ENCODE measurements at places on chromosomes 6 and 20.
A peak's percentile ranks its signal among the peaks of the same experiment; 100 is the strongest.

DNA sequence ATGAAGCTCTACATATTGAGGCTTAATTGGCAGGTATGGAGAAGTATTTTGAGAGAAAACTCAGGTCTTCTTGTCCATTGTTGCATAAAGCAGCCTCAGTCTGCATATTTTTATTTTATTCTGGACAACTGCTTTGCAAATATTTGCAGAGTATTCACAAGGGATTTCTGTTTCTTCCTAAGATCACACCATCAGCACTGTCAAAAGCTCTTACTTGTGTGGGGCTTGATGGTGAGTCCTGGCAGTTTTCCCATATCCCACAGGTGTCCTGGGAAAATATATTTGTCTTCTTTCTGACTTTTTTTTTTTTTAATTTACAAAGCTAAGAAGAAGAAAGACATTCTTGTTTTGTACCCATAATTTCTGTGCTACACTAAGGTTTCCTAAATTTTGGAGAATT lies 16.9 kb upstream of the MLIP start:
- no peak for DNase-seq

- no peak for DNase-seq
Observed at GRCh38 chr6:134413241-134413643, 95.3 kb upstream of the SGK1 start.

DNA sequence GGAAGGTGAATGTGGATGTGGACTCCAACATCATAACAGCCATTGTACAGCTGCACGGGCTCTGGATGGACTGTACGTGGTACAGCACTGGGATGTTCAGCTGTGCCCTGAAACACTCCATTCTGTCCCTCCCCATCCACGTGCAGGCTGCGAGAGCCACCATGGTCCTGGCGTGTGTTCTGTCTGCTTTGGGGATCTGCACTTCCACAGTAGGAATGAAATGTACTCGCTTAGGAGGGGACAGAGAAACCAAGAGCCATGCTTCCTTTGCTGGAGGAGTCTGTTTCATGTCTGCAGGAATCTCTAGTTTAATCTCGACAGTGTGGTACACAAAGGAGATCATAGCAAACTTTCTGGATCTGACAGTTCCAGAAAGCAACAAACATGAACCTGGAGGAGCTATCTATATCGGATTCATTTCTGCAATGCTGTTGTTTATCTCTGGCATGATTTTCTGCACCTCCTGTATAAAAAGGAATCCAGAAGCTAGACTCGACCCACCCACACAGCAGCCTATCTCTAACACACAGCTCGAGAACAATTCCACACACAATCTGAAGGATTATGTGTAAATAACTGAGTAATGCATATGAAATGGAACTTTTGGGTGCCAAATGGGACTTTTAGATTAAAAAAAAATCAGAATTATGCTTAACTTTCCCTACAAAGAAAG lies 12.1 kb downstream of the CLDN20 start:
- DNase-seq = no peak

DNA sequence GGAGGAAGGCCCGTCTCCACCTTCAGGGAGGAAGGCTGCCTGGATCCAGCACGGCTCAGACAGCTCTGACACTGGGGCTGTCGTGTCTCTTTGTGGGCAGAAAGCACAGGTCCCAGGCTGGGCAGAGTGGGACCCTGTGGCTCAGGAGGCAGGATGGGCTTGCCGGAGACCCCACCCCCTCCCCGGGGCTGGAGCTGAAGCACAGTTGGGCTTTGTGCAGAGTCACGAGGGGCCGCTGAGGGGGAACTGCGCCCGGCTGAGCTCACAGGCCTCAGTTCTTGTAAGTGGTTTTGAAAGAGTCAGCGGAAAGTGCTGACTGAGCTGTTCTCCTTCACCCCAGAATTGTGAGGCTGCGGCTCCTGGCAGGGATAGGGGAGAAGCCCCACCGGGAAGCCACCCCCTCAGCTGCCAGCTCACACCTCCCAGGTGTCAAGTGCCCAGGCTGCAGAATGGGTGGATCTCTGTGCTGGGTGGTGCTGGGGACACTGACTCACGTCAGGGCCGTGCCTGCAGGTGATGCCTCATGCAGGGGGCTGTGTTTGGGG lies 145.5 kb upstream of the RNF24 start:
- peak; percentile 89 for DNase-seq

- no peak for DNase-seq
Observed at GRCh38 chr6:18680842-18681241, 293.7 kb downstream of the RNF144B start.

DNA sequence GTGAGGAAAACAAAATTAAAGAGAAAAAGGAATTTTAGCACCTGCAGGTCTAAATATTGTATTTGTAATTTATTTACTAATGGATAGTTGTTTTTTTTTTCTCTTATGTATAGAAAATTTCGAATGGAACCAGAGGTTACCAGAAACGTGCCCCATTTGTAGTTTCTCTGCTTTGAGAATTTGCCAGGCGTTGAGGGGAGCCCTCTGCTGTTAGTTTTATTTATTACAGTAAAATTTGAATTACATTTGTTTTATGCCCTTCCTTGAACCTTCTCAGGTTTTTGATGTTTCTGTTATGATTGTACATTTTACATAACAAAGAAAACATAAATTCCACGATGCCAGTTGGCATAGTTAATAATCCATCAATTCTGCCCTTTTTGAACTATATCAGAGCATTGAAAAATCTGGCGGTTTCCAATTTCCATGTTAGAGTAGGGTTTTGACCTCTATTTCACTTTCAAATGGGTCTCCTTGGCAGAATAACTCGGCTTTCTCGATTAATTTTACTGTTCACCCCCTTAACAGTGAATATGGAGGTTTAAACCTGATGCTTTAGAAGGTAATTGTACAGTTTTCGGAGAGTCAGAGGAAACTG lies 35.1 kb upstream of the RFPL4B start:
- no peak for DNase-seq

DNA sequence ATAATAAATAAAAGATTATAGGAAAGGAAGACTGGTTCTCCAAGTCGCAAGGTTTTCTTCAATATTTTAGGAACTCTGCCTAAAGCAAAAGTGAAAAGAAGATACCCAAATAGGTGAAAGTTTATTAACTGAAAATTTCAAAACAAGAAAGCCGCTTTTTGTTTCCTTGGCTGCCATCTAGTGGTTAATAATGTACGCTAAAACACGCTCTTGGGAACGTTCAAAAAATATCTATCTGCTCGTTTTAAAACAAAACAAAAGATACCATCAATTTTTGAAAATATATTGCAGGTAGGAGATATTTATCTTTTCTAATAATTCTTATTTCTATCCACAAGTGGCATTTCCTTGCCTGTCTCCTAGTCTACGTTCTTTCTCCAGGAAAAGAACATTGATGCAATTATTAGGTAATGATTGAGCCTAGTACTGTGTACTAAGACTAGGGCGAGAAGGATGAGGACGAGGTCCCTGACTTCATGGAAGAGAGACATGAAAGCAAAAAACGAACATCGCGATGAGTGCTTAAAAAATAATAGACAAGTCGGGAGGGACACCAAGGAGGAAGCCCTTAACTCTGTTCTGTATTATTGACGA lies 97.2 kb downstream of the SPTLC3 start:
- no peak for DNase-seq

DNA sequence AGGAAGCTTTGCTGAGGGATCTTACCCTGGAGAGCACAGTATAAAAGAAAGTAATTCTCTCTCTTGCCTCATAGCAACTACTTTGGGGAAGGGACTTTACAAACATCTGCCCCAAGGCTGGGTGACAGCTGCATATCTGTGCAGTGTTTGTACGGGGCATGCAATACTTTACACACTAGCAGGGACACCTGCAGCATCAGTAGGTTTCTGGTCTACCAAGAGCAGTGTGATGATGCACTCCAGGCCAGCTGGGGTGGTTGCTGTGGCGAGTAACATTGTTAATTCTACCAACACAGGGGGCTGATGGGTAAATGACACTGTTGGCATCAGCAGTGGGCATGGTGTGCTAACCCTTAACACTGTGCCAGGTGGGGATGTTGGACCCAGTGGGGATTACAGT lies 48.0 kb downstream of the ADTRP start:
- no peak for DNase-seq

DNA sequence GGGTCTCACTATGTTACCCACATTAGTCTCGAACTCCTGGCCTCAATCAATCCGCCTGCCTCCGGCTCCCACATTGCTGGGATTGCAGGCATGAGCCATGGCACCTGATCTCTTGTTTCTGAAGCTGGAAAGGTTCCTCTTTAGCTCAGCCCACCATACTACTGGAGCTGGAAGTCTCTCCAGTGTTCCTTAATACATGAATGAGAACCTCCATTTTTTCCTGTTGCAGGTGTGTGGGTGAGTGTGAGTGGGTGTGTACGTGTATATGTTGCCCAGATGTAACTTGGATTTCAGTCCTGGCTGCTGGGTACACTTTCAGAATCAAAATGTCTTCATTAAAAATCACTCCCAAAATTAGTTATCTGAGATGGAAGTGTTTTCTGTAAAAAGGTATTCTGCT lies 11.1 kb downstream of the PNPLA1 start:
- no peak for DNase-seq

- DNase-seq = no peak
Observed at GRCh38 chr6:156449128-156449527, 328.1 kb upstream of the ARID1B start.

DNA sequence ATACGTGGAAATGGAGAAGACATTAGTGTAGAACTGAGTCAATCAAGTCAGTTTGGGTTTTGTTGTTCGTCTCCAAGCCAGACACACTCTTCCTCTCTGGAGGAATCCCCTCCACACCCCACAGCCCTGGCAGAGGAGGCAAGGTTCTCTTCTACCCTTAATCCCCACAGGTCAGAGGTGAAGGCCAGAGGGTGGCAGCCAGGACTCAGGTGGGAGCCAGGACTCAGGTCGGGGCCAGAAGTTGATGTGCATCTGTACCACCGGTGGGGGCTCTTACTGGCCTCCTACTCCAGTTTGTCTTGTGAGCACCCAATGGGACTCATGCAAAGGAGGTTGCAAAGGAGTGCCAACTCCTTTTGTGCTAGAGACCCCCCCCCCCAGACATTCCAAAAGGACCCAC lies 126.4 kb downstream of the TBXT start:
- DNase-seq = no peak

GRCh38 chr20:25532015-25532751 lies 53.1 kb downstream of the NINL start:
- no peak for DNase-seq

- no peak for DNase-seq
Observed at GRCh38 chr6:69294862-69295261, 501.9 kb downstream of the LMBRD1 start.

DNA sequence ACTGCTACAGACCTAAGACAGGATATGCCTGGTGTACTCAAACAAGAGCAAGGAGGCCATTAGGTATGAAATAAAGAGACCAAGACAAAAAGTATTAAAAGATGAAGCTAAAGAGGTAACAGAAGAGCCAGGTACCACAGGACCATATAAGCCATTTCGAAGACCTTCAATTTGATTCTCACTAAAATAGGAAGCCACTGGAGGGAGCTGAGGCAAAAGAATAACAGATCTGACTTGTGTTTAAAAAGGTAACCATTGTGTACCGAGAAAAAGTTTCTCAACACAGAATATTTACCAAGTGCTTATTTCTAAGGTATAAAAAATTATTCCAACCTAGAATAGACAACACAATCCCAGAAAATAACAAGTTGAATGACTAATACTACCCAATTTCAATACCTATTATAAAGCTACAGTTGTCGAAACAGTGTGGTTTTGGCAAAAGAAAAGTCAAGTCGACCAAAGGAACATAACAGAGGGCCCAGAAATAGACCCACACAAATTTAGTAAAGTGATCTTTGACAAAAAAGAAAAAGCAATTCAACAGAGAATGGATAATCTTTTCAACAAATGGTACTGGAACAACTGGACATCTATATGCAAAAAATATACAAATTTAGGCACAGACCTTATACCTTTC lies 125.3 kb upstream of the DST start:
- DNase-seq = no peak

DNA sequence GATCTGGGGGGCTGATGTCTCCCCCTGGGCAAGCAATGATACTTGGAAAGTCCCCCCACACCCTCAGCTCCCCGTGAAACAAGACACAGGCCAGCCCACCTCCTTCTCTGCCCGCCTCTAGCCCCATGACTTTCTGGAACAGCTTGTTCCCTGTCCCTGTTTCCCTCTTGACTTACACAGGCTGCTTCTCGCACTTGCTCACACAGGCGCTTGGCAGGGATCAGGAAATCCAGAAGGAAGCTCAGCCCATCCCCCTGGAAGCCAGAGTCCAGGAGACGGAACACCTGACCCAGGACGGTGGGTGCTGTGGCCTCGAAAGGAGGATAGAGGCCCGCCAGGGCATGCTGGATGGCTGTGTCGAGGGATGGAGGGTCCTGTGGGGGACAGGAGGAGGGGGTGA lies 14.8 kb downstream of the KIAA1755 start:
- no peak for DNase-seq

DNA sequence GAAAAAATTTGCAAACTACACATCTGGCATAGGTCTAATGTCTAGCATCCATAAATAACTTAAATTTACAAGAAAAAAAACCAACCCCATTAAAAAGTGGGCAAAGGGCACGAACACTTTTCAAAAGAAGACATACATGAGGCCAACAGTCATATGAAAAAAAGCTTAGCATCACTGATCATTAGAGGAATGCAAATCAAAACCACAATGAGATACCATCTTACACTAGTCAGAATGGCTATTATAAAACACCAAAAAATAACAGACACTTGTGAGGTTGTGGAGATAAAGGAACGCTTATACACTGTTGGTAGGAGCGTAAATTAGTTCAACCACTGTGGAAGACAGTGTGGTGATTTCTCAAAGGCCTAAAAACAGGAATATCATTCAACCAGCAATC lies 33.7 kb upstream of the EPB41L2 start:
- DNase-seq = no peak

DNA sequence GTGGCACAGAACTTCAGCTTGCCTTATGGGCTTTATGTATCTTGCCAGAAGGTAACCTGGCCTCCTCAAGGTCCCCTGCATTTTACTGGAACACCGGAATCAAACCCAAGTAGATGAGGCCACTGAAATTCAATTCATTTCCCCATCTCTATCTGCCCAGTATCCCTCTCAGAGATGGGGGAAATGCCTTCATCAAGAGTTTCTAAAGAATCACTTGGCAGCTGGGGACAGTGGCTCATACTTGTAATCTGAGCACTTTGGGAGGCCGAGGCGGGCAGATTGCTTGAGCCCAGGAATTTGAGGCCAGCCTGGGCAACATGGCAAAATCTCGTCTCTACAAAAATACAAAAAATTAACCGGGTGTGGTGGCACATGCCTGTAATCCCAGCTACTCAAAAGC lies 12.9 kb downstream of the MDGA1 start:
- no peak for DNase-seq

DNA sequence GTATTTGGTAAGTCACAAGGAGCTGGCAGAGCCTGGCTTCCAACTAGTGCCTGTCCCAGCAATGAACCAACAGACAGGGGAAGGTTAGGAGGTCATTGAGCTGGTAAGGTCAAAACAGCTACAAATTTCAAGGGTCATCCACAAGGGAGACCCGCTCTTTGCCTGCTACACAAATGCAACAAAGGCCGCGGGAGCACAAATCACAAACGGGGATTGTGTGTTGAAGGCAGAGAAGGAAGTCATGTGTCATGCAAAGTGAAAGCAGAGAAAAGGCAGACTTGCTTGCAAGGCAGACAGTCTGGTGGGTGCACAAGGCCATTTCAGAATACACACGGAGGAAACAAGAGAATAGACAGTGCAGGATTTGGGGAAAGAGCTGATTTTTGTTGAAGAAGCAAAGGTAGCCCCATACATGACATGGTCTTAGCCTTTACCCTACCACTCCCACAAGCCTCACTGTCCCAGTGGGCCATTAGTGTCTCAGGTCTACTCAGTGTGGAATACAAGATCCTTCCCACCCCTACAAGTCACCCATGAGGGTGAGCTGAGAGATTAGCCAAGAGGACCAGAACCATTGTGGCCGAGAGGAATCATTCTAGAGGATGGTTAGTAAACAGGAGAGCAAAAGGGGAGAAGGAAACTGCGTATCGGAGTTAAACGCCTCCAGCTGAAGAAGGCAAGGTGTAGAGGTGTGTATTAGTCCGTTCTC lies 18.1 kb upstream of the SAMHD1 start:
- DNase-seq = no peak

Measured in posterior cingulate gyrus (tissue), 11 donors.